ENCODE measurements at places on chromosomes 7 and 10.

DNA sequence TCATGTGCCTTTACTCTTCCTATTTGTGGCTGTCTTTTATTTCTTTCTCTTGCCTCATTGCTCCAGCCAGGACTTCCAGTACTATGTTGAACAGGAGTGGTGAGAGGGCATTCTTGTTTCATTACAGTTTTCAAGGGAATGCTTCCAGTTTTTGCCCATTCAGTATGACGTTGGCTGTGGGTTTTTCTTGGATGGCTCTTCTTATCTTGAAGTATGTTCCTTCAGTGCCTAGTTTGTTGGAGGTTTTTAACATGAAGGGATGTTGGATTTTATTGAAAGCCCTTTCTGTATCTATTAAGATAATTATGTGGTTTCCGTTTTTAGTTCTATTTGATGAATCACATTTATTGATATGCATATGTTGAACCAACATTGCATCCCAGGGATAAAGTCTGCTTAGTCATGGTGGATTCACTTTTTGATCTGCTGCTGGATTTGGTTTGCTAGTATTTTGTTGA lies 96.8 kb downstream of the GLCCI1 start:
- DNase-seq: no peak

GRCh38 chr10:10138685-10139084 lies 879.0 kb upstream of the CELF2 start:
- DNase-seq: no peak

DNA sequence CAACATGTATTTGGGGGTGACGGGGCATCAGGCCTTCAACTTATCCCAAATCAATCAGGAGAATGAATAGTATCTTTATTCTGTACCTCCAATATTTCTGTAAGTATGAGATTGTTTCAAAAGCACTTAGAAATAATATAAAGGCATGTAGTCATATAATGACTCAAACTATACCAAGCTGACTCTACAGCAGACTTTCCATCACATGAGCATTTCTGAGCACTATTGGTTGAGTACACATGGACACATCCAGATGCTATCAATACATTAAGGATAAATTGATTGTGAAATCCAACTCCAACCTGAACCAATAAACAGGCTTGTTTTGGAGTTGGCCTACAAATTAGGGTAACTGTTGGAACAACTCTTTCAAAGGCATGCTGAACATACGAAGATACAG lies 229.4 kb downstream of the SFMBT2 start:
- DNase-seq: no peak

DNA sequence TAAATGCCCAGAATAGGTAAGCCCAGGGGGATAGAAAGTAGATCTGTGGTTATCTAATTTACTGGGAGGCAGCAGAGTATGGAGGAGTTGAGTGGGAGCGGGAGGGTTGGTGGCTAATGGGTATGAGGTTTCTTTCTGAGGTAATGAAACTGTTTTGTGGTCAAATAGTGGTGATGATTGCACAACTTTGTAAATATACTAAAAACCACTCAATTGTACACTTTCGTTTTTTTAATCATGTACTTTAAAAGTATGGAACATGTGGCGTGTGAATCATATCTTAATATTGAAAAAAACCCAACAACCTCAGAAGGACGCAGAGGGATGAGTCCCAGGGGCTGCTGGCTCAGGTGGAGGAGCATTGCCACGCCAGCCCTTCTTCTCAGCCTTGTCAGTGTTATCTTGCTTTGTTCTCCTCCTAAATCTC lies 118.1 kb downstream of the WDR11 start:
- no peak for DNase-seq

- DNase-seq: no peak
Observed at GRCh38 chr10:79260811-79261740, 86.2 kb upstream of the PPIF start.

DNA sequence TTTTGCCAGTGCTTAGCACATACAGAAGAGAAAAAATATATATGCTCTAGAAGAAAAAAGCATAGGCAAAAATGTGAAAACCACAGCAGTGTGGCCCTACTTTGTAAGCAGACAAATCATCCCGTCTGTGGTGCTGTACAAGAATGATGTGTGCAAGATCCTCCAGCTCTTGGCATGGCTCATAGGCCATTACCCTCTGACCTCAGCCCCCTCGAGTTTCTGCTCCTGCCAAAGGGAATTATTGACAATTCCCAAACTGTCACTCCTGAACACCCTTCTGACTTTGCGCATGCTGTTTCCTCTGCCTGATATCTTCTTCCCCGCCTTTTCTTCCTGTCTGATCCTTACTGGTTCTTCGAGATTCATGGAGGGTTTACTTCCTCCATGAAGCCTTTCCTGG lies 27.1 kb downstream of the PLA2G12B start:
- no peak for DNase-seq

- DNase-seq: no peak
Observed at GRCh38 chr7:130488392-130489139, 3.3 kb upstream of the MEST start.

GRCh38 chr7:100965723-100966541 lies 3.4 kb upstream of the MUC12 start:
- DNase-seq: peak; percentile 40

GRCh38 chr10:125231116-125231812 lies 70.9 kb upstream of the CTBP2 start:
- no peak for DNase-seq

DNA sequence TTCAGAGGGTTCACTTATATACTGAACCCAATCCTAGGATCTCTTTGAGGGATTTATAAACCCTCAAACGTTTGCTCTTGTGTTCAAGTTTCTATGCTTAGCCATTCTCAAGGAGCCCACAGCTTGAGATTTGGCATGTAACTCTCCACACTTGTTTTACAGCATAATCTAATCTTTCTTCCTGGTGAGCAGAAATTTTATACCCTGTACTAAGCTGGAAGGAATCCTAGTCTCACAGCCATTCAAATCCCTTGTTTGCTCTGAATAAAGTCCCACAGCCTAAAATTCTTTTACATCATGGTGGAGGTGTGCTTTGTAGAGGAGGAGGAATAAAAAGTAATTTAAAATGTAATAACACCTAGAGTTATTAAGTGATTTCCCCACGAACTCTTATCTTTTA lies 5.3 kb upstream of the AGR2 start:
- DNase-seq: no peak

GRCh38 chr10:130357226-130357625 lies 221.0 kb downstream of the GLRX3 start:
- DNase-seq: no peak

DNA sequence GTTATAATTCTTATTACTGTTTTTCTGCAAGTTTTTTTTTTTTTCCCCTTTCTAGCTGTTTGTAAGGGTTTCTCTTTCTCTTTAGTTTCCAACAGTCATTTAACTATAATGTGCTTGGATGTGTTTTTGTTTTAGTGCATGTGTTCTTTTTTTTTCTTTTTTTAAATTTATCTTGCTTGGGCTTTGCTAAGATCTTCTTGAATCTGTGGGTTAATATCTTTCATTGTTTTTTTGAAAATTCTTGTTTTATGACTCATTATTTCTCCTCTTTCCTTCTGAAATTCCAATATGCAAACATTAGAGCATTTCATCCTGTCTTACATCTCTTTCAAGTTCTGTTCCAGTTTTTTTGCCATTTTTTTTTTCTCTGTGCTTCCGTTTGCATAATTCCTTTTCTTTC lies 5.7 kb upstream of the HK1 start:
- DNase-seq: no peak

DNA sequence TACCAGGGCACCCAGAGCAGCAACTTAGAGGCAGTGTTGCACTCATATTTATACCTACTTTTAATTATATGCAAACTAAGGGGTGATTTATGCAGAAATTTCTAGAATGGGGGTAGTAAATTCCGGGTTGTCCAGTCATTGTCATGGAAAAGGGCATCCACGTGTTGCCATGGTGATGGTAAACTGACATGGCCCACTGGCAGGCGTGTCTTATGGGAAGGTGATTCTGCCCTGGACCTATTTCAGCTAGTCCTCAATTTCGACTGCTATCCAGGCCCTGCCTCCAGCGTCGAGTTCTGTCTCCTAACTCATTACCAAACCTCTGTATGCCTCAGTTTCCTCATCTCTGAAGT lies 12.8 kb downstream of the SNX8 start:
- no peak for DNase-seq

- no peak for DNase-seq
Observed at GRCh38 chr7:39735903-39736302, 112.5 kb downstream of the RALA start.

DNA sequence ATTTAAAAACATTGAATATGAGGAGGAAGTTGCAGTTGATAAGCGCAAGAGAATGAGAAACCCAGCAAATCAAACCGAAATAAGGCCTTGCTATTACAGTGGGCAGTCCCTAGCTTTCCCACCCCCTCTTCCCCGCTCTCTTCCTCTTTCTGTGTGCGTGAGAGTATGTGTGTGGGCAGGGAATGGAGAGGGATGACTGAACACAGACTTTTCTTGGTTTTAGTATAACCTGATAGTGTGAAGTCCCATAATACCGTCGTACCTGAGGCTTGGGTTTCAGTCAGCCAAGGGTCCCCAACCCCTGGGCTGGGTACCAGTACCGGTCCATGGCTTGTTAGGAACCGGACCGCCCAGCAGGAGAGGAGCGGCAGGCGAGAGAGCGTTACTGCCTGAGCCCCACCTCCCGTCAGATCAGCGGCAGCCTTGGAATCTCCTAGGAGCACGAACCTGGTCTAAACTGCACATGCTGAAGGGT lies 255.3 kb downstream of the CELF2 start:
- DNase-seq: no peak

- peak; percentile 37 for DNase-seq
Observed at GRCh38 chr10:50260791-50261281, 9.5 kb upstream of the ASAH2 start.

GRCh38 chr10:104117839-104118323 lies 4.1 kb upstream of the SFR1 start:
- DNase-seq: no peak

DNA sequence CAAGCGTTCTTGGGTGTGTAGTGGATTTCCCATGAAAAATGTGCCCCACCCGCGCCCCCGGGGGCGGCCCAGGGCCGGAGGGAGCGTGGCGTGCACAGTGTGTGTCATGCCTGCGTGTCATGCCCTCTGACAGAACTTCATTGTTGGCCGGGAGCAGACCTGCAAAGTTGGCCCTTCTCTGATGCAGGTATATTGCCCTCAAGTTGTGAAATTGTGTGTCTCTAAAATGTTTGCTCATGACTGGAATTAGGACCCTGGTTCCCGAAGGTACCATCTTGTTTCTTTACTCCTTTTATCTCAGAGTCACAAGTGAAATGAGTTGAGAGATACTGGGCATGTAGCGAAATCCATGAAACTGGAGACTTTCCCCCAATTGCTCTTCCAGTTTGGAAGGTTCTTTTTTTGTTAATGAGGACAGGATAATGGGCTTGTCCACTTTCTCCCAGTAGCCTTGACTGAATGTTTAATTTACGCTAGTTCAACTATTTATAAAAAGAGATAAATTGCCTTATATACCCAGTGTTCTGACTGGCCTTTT lies 26.2 kb downstream of the ADK start:
- DNase-seq: peak; percentile 43

GRCh38 chr7:35702541-35702940 lies 7.6 kb upstream of the HERPUD2 start:
- DNase-seq: no peak

DNA sequence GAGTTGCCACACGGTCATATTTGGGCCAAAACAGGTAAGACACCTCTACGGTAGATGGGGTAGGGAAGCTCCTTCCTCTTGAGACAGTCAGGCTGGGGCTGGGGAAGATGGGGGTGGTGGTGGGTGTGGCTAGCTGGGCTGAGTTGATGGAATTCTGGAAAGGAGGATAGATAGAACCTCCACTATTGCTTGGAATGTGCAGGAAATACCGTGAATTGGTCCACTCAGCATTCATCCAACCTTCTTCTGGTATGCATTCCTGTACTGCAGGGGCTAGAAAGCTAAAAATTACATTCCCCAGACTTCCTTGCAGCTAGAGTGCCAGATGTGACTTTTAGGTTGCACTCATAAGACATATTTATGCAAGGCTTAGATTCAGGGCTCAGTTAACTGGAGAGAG lies 24.8 kb downstream of the TLX1 start:
- no peak for DNase-seq

DNA sequence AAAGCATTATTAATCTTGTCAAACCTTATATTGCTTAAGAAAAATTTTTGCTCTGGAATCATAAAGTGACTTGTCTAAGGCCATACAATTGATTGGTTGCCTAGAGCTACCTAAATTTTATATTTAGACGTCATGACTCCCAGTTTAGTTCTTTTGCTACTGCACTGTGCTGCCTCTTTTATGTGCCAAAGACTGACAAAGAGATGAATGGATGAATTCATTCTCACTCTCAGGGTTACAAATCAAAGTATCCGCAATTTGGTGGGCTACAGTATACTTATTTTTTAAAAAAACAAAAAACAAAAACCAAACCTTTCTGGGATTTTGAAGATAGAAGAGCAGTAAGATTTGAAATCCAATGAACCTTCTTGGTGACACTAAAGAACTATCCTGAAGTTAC lies 27.7 kb upstream of the TMEM229A start:
- DNase-seq: no peak

- no peak for DNase-seq
Observed at GRCh38 chr10:2688958-2689357, 378.4 kb upstream of the PFKP start.

DNA sequence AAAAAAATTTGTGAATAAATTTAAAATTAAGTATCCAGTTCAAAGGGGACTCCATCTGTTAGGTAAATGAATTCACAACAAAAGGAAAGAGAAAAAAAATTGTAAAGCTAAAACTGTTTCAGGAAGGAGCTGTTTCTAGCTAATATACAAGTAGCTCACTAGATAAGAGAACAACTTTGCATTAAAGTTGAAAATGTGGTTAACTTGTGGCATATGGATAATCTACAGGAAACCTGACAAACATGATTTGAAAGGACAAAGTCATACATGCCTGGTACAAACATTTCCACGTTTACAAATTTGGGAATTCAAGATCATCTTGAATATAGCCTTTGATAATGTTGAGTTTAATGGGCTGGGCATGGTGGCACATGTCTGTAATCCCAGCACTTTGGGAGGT lies 8.9 kb downstream of the NT5C3A start:
- no peak for DNase-seq

- no peak for DNase-seq
Observed at GRCh38 chr7:22008087-22008486, 62.4 kb upstream of the CDCA7L start.

- no peak for DNase-seq
Observed at GRCh38 chr10:25820472-25820871, 113.6 kb upstream of the MYO3A start.

- no peak for DNase-seq
Observed at GRCh38 chr10:43607199-43607573, 948 bp downstream of the ZNF485 start.

GRCh38 chr10:90777621-90778020 lies 80.2 kb downstream of the HTR7 start:
- no peak for DNase-seq

DNA sequence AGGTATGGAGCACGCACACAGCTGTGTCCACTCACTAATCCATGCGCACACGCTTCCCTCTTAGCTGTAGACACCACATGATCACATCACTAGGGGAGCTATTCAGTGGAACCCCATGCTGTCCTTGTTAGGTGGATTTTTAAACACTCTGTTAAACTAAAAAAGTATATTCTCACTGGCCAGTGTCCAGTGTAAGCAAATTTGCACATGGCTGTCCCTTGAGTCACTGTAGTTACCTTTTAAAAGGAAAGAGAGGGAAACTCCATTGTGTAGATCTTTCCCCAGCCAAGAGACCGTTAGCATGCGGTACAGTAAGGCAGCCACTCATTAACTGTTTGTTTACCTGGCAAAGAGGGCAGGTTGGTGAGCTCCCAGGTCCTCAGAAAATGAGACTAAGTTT lies 81.6 kb upstream of the INSYN2A start:
- DNase-seq: no peak

GRCh38 chr10:30436191-30436611 lies 2.2 kb downstream of the MAP3K8 start:
- no peak for DNase-seq

All from OCI-LY7 (cell line).